Chondrocyte (in vitro differentiated cells): ENCODE measurements at places on chromosomes 5 and 9. TPM values are rescaled to one million over a fixed set of nuclear protein-coding genes. Genes with fewer than 3 reads are reported as not detected.

DNA sequence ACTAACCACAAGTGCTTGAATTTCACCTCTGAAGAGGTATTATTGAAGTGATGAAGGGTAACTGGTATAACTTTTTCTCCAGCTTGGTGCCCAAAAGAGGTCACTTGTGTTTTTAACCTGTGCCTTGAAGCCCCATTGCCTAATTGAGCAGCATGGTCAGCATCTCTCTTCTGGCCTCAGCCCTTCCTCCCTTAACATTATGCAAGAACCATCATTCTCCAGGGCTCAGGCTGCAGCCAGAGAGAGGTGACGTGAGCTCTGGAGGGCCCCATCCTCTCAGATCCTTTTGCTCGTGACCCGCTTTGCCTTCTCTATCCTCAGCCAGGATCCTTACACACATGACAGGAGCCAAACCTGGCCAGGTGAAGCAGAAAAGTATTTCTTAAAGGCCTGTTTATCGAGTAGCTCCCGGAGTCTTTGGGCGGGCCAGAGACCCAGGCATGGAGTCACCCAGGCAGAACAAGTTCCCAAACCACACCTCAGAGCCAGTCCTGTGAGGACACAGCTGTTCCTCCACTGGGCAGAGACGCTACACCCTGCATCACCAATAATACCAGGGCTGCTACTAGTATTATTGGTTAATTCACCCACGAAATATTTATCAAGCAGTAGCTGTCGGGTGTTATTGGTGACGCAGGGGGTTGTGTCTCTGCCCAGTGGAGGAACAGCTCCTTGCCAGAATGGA is 29.6 kb upstream of the BOD1 start:
- H3K4me1 ChIP-seq: peaks cover 31% of the 10 kb centered on the region
- H3K36me3 ChIP-seq: peaks cover 2% of the 10 kb centered on the region
- DNase-seq: no peak
- no peaks in the 10 kb centered on the region for H3K27me3 ChIP-seq
- no peak overlapping the region for H3K4me3 ChIP-seq

GRCh38 chr5:132012371-132013005 is 1.0 kb upstream of the ACSL6 start:
- H3K27me3 ChIP-seq: peaks cover 65% of the 10 kb centered on the region
- no peaks in the 10 kb centered on the region for H3K36me3 ChIP-seq
- H3K27ac ChIP-seq: no peak overlapping the region
- H3K4me3 ChIP-seq: peak overlapping the region; percentile 41
- H3K4me1 ChIP-seq: peaks cover 8% of the 10 kb centered on the region

- H3K36me3 ChIP-seq: no peaks in the 10 kb centered on the region
- H3K27ac ChIP-seq: no peak overlapping the region
- no peaks in the 10 kb centered on the region for H3K4me1 ChIP-seq
- H3K4me3 ChIP-seq: no peak overlapping the region
- no peaks in the 10 kb centered on the region for H3K27me3 ChIP-seq
Observed at GRCh38 chr9:32928145-32928763, 73.2 kb downstream of the APTX start.

GRCh38 chr9:72356041-72356582 is 8.9 kb downstream of the ZFAND5 start:
- no peaks in the 10 kb centered on the region for H3K27me3 ChIP-seq
- H3K27ac ChIP-seq: peak overlapping the region; percentile 73
- no peak overlapping the region for H3K4me3 ChIP-seq

DNA sequence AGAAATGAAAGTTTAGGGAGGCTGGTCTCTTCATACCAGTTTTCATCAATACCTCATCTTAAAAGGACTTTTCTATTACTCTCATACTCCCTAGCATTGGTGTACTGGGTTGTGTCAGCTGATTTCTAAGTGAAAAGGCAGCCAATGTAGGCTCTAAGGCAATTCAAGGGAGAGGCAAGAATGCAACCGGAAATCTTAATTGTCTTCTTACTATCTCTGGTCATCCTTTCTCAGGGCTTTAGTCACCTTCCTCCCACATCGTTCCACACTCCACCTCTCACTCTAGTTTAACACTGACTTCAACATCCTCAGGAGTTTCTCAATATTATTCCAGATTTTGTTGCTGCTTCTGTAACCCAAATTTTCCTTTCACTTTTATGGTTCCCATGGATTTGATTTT is 281.8 kb upstream of the RFX3 start:
- H3K4me1 ChIP-seq: no peaks in the 10 kb centered on the region
- H3K36me3 ChIP-seq: no peaks in the 10 kb centered on the region
- no peak overlapping the region for H3K4me3 ChIP-seq
- H3K27me3 ChIP-seq: no peaks in the 10 kb centered on the region
- DNase-seq: no peak

- H3K27me3 ChIP-seq: no peaks in the 10 kb centered on the region
- H3K27ac ChIP-seq: no peak overlapping the region
- no peak overlapping the region for H3K4me3 ChIP-seq
- H3K36me3 ChIP-seq: peaks cover 4% of the 10 kb centered on the region
Observed at GRCh38 chr9:34658461-34658860, 4.0 kb downstream of the CCL27 start.

- DNase-seq: no peak
- no peak overlapping the region for H3K4me3 ChIP-seq
- H3K27ac ChIP-seq: peak overlapping the region; percentile 18
- H3K27me3 ChIP-seq: no peaks in the 10 kb centered on the region
- no peaks in the 10 kb centered on the region for H3K36me3 ChIP-seq
Observed at GRCh38 chr9:99606957-99607356, 214.7 kb upstream of the NR4A3 start.

GRCh38 chr9:81455462-81456219 is 233.7 kb downstream of the TLE1 start:
- H3K4me3 ChIP-seq: no peak overlapping the region
- DNase-seq: no peak
- no peaks in the 10 kb centered on the region for H3K36me3 ChIP-seq
- H3K4me1 ChIP-seq: peaks cover 4% of the 10 kb centered on the region
- H3K27ac ChIP-seq: no peak overlapping the region

NREP gene
- 595 to 1,006 TPM (median 987 TPM) in 3 replicates for total RNA-seq

CCDC171 gene
- 2.6 to 6.3 TPM (median 3.2 TPM) in 3 replicates for total RNA-seq
